Stimulated activated CD4-positive, alpha-beta T cell treated with anti-CD3 and anti-CD28 coated beads, TNF-alpha, amount 100 ng/mL, for 1 hour (primary cell): ENCODE measurements at places on chromosomes 11 and 22.

DNA sequence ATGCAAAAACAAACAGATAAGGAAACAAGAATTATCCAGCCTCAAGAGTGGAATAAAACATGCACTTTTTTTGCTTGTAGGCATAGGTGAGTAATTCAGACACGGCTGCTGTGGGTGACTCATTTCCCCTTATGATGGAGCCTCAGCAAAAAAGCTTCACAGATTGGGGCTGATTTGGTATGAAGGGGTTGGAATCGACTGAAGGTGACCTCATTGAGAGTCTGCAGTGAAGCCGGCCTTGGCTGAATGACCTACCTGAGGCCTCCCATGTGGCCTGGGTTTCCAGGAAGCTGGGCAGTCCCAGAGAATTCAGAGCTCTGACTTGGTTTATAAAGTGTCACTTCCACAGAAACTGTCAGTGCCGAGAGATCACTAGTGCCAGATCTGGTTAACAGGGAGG lies 34.2 kb upstream of the VPREB1 start:
- no peak for DNase-seq

- DNase-seq: no peak
Observed at GRCh38 chr11:11125618-11126017, 227.4 kb downstream of the CSNK2A3 start.

GRCh38 chr11:109121173-109121932 lies 300.6 kb upstream of the C11orf87 start:
- DNase-seq: no peak

DNA sequence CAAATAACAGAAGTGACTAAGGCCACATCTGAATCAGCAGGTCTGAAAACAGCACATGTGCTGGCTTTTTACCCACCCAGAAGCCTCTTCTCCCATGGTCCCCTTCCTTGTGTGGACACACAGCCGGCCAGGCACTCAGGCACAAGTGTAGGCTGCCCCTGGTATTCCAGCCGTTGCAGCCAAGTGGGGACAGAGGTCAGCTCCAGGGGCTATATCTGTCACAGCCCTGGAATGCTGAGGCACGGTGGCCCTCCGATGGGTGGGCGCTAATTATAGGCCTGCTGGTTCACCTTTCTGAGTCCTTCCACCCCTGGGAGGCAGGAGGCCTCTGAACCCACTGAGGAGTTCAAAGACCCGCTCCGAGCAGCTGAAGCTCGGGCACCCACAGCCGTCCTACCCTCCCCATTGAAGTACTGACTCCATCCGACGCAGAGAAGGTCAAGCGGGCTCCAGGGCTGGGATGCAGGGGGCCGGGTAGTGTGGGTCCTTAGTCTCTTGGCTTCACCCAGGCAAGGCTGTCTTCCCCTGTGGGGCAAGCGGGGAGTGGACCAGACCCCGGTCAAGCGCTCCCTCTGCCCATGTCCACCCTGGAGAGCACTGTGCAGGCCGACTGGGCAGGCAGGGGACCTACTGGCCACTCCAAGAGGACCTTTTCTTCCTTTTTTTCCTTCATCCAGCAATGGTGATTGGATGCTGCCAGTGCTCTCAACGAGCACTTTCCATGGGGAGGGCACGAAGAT lies 14.3 kb downstream of the FGF3 start:
- no peak for DNase-seq

GRCh38 chr22:37391702-37392101 lies 35.6 kb downstream of the ELFN2 start:
- no peak for DNase-seq

DNA sequence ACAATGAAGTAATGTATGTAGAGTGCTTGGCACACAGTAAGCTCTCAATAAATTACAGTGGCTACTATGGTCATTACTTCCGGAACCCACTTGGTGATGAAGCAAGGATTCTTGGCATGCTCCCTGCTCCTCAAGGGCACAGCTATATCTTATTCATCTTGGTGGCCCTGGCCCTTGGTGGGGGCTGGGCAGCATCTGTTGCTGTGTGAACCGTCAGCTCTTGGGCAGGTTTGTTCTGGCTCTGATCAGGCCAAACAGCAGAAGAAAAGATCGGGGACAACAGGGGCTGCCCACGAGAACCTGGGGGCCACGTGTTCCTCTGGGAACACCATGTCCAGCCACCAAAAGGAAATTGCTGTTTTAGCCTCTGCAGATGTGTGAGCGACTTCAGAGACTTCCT lies 136.9 kb upstream of the SYT13 start:
- no peak for DNase-seq

- no peak for DNase-seq
Observed at GRCh38 chr11:9692691-9693090, 28.8 kb downstream of the SWAP70 start.

DNA sequence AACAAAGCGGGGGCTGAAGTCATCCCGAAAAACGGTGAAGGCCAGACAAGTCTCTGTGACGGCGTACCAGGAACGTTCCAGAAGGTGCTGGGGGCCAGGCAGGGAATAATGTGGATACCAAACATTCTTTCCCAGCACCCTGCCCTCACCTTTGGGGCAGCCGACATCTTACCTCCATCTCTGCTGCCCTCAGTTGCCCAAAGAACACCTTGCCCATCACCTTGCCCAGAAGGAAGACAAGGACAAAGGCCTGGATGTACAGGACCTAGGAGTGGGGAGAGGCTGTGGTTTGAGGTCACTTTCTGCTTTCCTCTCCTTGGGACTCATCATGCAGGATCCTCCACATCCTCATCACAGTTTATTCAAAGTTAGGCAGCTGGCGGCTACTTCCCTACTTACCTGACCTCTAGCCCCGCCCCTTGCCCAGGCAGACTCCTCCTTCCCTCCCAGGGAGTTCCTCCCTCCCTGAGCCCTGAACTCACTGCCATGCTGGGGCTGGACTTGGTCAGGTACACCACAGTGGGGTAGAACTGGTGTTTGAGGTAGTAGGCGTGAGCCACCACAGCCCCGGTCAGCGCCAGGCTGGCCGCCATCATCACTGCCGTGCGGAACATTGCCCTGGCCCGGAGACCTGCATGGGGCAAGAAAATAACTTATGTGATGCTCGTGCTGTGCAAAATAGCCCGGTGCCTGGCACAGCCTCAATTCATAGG lies 1.2 kb downstream of the SYVN1 start:
- no peak for DNase-seq

DNA sequence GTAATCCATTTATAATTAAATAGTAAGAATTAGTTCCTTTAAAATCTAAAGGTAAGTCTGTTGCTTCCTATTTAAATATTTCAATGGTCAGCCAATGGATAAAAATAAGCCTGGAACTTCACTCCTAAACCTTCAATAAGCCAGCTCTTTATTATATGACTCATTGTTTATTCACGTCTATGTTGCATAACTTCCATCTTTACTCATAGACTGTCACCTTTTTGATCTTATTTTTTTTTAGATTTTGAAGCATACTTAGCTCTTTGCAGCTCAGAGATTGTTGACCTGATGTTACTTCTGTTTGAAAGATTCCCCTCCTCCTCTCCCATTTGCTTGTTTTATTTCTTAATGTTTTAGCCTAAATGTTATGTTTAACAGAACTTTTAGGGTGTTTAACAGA lies 1571.2 kb upstream of the RAG2 start:
- DNase-seq: no peak

GRCh38 chr11:77100166-77101042 lies 2.2 kb upstream of the OMP start:
- DNase-seq: no peak

DNA sequence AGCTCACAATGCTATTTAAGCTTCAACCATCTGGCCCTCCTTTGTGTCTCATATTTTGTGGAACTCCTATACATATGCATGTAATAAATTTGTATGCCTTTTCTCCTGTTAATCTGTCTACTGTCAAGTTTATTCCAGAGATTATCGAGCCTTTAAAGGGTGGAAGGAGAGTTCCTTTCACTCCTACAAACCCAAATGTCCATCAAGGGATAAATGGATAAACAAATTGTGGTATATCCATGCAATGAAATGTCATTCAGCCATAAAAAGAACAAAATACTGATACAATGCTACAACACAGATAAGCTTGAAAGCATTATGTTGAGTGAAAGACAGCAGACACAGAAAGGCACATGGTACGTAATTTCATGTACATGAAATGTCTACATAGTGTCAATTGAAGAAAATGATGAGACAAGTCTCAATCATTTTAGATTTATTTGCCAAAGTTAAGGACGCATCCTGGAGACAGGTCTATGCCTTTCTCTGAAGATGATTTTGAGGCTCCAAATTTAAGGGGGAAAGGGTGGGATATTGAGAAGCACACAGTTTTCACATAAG lies 17.7 kb upstream of the FEZ1 start:
- DNase-seq: no peak

GRCh38 chr11:3735827-3736226 lies 61.5 kb downstream of the NUP98 start:
- DNase-seq: no peak

DNA sequence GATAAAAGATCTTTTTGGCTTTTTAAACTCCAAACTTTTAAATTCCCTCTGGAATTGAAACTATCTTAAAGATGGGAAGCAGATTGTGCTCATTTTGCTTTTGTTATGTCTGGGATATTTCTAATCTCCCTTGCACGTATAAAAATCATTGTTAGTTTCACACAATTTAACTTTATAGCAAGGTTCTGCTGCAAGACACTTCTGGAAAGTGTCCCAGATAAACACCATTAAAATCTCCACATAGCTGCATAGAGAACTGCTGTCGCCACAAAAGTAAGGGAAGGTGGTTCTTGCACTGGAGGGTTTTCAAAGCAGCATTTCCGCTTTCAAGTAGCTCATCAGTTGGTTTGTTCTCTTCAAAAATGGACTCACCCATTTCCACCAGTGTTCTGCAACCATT lies 11.8 kb downstream of the PTS start:
- DNase-seq: no peak

- no peak for DNase-seq
Observed at GRCh38 chr11:61352038-61352437, 9.6 kb downstream of the CYB561A3 start.

DNA sequence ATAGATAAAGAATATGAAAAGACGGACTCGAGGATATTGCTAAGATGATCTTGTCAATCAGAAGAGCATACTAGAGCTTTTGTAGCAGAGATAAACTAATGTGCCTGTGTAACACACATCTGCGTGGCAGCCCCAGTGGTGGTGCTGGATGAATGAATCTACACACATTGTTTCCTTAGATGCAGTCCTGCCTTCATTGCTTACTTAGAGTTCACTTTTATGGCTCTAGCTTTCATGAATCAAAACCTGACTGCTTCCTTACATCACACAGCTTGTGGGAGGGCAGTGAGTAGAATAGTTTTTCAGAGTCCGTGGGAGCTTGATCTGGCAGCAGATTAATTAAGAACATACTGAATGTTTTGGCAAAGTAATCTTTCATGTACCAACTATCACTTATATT lies 83.7 kb downstream of the EXT2 start:
- no peak for DNase-seq

GRCh38 chr11:67288198-67288451 lies 978 bp upstream of the ANKRD13D start:
- no peak for DNase-seq

- no peak for DNase-seq
Observed at GRCh38 chr22:43821606-43822425, 9.7 kb upstream of the EFCAB6 start.

DNA sequence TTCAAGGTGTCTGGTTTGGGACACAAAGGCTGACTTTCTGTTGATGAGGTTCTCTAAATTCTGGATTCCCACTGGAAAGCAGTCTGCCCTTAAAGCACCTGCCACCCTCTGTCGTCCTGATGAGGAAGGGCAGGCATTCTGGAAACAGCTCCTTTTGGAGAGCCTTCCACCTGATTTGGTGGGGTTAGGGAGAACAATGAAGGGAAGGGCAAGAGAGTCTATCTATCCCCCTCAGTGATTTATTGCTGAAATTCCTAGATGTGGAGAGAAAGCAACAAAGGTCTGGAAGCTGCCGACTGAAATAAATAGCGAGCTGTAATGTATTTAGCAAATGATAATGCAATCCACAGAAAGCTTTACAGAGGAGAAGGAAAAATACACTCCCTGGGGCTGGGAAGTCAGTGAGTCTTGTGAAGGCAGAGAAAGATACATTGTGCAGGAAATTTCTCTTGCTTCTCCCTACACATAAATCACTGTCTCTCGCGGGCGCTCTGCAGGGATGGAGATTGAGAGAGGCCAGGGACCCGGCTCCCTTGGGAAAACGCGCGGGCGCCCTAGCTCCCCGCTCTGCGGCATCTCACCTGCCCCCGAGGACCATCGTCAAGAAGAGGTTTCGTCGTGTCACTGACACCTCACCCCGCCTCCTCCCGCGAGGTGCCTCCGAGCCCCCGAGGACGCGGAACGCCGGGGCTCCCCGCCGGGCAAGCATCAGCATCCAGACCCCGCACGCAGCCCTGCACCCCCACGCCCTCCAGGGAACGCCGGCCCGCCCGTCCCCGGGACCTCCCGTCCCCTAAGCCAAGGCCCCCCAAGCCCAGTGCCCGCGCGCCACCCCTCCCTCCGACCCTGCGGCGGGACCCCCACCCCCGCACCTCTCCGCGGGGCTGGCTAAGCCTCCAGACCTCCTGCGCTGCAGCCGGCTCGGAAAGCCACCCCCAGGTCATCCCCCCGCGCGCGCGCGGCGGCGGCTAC lies 673 bp downstream of the CDON start:
- no peak for DNase-seq

DNA sequence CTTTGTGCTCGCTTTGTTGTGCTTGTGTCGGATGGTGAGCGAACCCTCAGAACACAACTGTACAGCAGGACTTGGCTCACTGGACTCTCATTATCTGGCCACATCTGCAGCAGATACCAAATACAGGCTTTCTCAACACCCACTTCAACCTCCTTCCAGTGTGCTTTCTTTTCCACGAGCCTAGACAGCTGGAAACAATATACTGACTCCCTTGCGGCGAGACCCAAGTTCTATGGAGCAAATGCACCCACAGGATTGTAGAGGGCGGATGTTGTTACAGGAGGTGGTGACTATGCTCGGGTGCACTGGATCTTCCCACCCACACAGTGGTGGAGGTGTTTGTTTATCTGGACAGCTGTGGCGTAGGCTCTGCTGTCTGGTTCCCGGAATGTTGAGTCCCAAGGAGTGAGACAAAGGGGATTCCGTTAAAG lies 204.3 kb downstream of the TENM4 start:
- DNase-seq: no peak

GRCh38 chr11:73856031-73856567 lies 20.5 kb downstream of the COA4 start:
- no peak for DNase-seq

- DNase-seq: no peak
Observed at GRCh38 chr11:48043991-48044512, 63.7 kb downstream of the PTPRJ start.

DNA sequence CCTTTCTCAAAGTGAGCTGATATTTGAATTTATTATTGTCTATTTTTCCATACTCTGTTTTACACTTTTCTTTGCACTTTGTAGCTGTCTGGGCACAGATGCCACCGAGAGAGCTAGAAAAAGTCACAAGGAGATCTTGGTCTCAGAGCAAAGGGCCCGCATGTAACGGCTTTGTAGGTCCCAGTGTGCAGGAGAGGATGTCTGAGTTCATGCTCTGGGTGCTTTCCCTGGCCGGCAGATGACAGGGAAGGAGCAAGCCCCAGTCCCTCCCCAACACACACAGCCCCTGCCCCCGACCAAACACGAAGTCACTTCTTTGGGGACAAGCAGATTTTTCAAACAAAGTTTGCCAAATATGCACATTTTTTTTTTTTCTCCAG lies 55.8 kb downstream of the SMIM38 start:
- DNase-seq: no peak

- DNase-seq: no peak
Observed at GRCh38 chr11:34302046-34302921, 55.5 kb downstream of the ABTB2 start.

- no peak for DNase-seq
Observed at GRCh38 chr11:76251576-76251975, 45.3 kb upstream of the WNT11 start.
